ENCODE measurements at places on chromosomes 12 and 14. TPM values are rescaled to one million over a fixed set of nuclear protein-coding genes. Genes with fewer than 3 reads are reported as not detected.

The BIN2 gene
- total RNA-seq, result not detected

The SYT1 gene
- 1.1 TPM for total RNA-seq

The OR4M1 gene
- total RNA-seq, result not detected

The ENDOU gene
- total RNA-seq, result not detected

The CCDC196 gene
- not detected for total RNA-seq

The LRTM2 gene
- not detected for total RNA-seq

The PTPRR gene
- total RNA-seq, result 0.86 TPM

The C1QL4 gene
- 0.13 TPM for total RNA-seq

The IFI27 gene
- 346 TPM for total RNA-seq

The HHIPL1 gene
- total RNA-seq, result 0.80 TPM

The SLC5A8 gene
- not detected for total RNA-seq

The CLEC4A gene
- 0.14 TPM for total RNA-seq

The MTA1 gene
- total RNA-seq, result 84.2 TPM

The P2RX2 gene
- not detected for total RNA-seq

The APOF gene
- total RNA-seq, result not detected

The CLEC4C gene
- not detected for total RNA-seq

The PLEKHD1 gene
- 0.07 TPM for total RNA-seq

The SIRT4 gene
- total RNA-seq, result 0.50 TPM

The NGB gene
- total RNA-seq, result not detected

The MDGA2 gene
- not detected for total RNA-seq

The INHBC gene
- total RNA-seq, result not detected

The NINJ2 gene
- 1.4 TPM for total RNA-seq

All from thoracic aorta endothelial cell (primary cell).